Activated CD4-positive, alpha-beta memory T cell treated with anti-CD3 and anti-CD28 coated beads for 36 hours (primary cell): ENCODE measurements at places on chromosomes 16 and 17.
A peak's percentile ranks its signal among the peaks of the same experiment; 100 is the strongest.

- DNase-seq = peak; percentile 42
These were observed 7.0 kb downstream of the KSR1 start for GRCh38 chr17:27463235-27463677.

DNA sequence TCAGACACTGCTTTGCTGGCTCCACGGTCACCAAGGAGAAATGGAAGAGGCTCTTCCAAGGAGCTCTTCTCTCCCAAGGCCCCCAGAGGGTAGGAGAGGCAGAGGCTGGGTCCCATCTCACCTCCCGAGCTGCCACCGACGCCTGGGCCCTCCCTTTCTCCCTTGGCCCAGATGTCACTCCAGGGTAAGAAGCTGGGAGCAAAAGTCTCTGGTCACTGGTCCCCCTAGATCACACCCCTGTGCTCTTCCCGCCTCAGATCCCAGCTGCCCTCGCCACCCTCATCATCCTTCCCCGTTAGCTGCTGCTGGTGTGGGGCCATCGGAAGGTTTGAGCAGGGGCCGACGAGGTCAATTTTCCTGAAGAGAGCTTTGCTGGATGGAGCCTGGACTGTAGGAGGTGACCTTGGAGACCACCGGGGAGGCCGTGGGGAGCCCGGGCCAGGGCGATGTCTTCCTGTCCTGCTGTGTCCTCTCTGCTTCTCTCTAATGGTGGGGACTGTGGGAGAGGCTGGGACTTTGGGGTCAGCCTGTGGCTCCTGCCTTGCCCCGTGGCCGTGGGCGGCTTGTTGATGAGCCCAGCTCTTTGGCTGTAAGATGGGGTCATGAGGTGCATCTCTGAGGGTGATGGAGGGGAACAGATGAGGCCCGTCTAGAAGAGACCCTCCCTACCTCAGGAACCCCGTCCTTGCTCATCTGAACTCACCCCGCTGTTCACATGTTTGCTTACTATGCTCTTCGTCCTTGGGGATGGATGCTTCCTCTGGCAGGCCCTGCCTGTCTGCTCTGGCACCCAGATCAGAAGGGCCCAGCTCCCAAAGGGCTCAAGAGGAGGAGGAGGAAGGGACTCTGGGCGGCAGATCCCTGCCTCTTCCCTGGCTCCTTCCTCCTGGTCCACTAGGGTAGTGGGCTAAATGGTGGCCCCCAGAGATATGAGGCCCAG, 11.4 kb upstream of the RHBDF2 start:
- DNase-seq = no peak

DNA sequence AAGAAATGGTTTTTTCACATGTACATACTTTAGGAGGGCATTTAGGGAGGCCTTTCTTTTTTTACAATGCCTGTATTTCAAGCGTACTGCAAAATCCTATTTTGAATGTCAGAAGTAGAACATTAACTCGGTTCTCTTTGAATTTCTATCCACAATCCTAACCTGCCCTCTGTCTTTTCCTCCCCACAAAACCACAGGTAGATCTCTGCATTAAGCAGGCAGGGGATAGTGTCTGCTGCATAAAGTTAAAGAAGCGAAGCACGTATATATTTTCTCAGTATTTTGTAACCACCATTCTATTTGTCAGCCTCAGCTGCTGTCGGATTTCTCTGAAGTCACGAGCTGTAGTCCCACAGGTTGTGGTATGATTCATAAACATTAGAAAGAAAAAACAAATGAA, 137.5 kb downstream of the SHISA6 start:
- no peak for DNase-seq

GRCh38 chr17:64230791-64231408, 32.2 kb downstream of the TEX2 start:
- no peak for DNase-seq

GRCh38 chr17:71633391-71633849, 487.4 kb upstream of the SOX9 start:
- no peak for DNase-seq

- DNase-seq = no peak
These were observed 961 bp upstream of the MAP3K3 start for GRCh38 chr17:63621229-63621683.

DNA sequence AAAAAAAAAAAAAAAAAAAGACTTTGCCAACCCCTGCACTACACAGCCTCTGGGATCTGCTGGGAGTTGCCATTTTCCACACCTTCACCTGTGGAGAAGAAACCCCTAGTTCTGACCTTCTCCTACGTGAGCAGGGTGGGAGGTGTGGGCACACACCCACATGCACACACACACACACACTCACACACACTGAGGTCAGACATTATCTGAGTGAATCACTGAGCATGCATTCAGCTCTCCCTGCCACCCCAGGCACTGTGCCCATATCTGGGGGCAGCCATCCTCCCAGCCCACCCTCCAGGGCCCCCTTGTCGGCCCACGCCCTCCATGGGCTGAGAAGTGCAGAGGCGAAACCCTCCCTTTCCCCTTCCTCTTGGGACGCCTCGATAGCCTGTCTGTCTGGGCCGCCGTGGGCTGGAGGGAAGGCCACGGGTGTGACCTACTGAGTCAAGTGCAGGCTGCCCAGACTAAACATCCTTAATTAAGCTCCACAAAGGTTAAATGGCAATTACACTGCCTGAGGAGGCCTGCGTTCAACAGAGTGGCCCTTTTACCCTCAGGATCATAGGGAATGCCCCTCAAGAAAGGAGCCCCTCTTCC, 143.8 kb downstream of the C16orf95 start:
- DNase-seq = no peak

- DNase-seq = peak; percentile 44
These were observed 28.0 kb downstream of the PRKCB start for GRCh38 chr16:23863511-23864422.

DNA sequence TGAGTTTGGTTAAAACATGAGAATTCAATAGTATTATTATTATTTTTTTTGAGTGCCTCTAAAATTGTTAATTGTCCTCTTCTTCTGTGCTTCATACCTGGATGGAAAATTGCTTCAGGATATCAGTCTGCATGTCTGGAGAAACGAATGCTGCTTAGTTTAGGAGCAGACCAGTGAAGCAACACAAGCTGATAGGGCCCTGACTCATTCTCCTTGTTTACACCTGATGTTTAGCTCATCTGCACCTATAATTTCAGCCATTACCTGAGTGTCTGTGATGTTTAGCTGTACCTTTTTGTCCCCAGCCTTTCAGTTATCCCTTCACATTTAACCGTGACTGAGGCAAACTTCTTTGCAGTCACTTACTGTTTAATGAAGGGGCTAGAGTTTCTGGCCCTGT, 14.8 kb downstream of the SNTB2 start:
- no peak for DNase-seq

DNA sequence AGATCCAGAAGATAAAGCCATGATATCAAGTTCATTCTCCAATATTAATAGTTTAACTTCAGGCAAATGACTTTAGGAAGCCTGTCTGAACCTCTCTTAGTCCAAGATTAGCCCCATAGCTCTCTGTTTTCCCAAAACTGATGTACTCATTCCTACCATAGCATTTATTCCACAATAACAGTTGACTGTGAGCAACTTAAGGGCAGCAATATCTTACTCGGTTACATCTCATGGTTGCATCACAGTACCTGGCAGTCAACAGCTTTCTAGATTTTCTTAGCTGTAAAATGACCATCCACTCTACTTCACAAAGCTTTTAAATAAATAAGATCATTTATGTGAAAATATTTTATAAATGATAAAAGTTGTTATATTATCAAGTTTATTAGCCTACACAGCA, 58.2 kb upstream of the STAC2 start:
- no peak for DNase-seq

DNA sequence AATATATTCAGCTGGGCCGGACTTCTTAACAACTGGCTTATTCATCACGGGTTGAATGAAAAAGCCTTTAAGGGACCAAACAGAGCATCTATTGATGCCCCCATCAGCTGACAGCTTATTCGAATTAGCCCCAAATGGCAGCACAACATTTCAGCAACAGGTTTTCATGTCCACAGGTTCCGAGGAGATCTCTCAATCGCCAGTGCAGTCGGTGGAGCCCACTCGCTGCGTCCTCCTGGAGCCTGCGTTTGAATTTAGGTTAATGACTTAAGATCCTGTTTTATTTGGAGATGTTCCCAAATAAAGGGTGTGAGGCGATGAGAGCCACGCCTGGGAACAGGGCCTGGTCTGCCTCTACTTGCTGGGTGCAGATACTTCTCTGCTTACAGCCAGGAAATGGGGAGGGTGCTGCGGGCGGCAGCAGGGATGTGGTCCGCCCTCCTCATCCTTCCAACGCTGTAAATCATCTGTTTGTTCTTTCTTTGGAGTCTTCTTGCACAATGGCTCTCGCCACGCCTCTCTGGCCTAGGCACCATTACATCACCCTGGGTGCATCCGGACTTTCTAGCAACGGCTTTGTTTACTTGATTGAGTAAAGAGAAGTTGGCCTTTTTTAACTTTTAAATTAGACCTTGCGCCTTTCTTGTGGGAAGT, 22.6 kb downstream of the NDE1 start:
- DNase-seq = peak; percentile 87
